ENCODE measurements at places on chromosomes 7 and 10.

DNA sequence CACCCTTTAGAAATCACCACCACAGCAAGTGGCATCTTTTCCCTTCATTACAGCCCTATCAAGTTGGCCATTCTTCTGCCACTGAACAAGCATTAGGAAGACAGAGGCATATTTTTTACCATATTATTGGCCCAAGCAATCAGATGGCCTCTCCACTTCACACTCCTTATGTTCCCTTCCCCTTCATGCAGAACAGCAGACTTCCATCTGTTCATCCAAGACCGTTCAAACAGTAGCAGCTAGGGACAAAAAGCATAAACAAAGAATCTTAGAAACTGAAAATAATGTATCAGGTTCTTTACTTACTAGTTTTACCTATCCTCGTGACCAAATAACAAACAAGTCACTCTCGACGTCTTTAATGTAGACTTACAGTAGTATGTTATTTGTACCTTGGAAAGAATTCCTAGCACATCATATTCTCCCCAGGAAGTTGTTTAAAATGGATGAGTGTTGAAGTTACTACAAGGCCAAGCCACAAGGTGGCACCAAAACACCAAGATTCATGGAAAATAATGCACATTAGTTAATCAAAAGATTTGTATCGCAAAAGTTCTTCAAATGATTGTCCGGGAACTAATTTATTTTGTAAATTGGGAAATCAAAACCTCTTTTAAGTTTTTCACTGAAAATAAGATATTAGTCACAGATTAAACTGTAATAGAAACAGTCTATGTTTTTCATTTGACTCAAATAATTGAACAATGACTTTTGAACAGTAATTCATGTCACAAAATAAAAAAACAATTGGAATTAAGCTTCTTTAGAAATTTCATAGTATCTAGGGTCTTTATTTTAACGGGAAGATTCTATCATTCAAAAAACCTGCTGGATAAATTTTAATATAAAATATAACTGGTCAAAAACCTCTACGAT is 112.1 kb downstream of the VPS41 start:
- peak; percentile 59 for DNase-seq

DNA sequence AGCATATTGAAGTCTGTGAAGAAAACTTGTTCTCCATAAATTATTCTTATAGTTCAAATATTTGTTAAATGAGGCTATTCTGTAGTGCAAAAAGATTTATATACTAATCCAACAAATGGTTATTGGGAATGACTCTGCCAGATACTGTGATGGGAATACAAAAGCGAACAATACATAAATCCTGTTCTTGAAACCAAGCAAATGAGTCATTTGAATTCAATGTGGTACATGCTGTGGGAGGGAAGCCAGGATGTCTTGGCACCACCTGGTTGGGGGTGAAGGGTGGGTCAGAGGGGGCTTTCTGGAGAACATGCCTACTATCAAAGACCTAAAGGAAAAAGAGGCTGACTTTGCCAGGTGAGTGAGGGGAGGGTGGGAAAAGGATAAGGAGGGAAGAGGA is 594.2 kb downstream of the CALN1 start:
- DNase-seq, result no peak

DNA sequence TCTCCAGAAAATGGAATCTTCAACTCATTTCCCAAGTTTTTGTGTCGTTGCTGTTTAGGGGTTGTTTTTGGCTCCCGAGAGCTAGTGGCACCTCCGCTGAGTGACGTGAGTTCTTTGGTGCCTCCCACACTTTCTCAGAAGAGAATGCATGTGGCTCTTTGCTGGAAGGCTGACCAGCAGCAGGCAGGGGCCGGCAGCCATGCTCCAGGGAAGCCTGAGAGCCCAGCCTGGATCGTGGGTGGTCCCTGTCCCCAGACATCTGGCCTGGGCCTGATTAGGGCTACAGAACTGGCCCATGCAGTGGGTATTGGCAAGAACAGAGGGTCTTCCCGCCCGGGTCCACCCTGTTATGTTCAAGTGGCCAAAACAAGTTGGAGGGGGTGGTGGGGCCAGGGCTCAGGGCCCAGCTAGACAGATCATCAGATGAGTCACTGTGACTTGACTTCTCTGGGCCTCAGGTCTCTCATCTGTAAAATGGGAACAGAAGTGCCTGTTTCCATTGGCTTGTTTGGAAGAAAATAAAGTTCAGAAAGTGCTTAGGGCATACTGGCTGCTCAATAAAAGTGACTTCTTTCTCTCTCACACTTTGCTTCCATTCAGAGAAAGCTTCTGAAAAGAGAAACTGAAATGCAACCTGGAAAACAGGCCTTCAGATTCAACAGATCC is 83.1 kb downstream of the STRA8 start:
- DNase-seq, result no peak

- DNase-seq, result no peak
Observed at GRCh38 chr10:133465950-133466474, 12.3 kb downstream of the SCART1 start.

DNA sequence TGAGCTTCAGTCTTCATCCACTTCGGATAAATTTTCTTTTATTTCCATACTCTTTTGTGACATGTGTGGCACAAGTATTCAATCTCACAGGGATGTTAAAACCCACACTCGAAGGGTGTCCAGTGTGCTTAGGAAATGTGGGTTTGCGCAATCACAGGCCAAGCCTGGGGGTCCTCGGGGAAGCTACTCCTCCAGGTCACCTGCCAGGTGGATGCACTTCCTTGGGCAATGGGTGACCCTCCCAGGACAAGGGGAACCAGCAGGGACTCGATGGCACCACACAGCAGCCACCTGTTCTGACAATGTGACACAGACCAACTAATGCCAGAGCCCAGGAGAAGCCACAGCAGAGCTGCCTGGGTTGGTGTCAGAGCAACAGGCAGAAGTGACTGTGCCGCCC is 39.0 kb downstream of the PARP12 start:
- no peak for DNase-seq

Data from stimulated activated CD4-positive, alpha-beta T cell treated with anti-CD3 and anti-CD28 coated beads, Interleukin-4, amount 100 ng/mL, for 24 hours (primary cell).